ENCODE measurements at places on chromosomes 12 and 14.

- DNase-seq = no peak
These were observed 284.8 kb upstream of the FBXO33 start for GRCh38 chr14:39716987-39717570.

DNA sequence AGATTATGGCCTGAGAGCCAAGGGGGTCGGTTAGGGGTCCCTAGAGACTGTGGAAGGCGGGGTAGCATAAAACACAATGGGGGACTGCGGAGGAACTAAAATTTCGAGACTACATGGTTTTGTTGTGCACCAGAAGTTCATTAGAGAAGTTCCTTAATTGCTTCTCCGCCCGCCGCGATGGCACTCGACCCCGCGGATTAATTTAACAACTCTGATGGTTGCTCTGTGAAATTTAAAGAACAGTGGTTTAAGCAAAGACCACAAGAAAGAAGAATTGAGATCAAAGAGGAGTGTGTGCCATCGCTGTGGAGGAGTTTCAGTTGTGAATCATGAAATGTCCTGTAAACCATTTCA is 1.4 kb upstream of the CCDC88C start:
- no peak for DNase-seq

GRCh38 chr12:20810487-20810886 is at the start of gene SLCO1B3:
SLCO1B3 (plus strand) TSS chr12:20810705; CDS start chr12:20815739, 5,034 bp downstream.
- no peak for DNase-seq

DNA sequence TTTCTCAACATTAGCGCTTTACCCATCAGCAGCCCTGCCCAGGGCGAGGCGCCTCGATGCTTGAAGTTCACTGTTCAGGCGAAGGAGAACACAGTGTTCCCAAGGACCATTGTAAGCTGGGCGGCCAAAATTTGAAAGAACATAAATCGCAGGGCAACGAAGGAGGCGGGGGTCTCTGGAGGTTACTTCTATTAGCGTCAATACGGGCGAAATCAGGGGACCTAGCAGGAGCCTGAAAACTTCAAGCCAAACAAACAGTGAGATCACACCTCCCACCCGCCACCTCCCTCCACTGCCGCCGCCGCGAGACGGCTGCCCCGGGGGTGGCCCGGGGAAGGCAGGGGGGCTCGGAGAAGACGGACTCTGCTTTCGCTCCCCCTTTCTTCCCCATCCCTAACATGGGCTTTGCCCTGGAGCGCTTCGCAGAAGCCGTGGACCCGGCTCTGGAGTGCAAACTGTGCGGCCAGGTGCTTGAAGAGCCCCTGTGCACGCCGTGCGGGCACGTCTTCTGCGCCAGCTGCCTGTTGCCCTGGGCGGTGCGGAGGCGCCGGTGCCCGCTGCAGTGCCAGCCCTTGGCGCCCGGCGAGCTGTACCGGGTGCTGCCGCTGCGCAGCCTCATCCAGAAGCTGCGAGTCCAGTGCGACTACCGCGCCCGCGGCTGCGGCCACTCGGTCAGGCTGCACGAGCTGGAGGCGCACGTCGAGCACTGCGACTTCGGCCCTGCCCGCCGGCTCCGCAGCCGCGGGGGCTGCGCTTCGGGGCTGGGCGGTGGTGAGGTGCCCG is at the start of gene PDZRN4:
TSS of gene PDZRN4 (plus strand) at position 263 of the 783 bp plus-strand sequence.
- DNase-seq = peak; percentile 68

- DNase-seq = no peak
These were observed 683.9 kb upstream of the TMEM132C start for GRCh38 chr12:127583041-127583440.

GRCh38 chr14:87491816-87492215 is 501.2 kb downstream of the GALC start:
- no peak for DNase-seq

DNA sequence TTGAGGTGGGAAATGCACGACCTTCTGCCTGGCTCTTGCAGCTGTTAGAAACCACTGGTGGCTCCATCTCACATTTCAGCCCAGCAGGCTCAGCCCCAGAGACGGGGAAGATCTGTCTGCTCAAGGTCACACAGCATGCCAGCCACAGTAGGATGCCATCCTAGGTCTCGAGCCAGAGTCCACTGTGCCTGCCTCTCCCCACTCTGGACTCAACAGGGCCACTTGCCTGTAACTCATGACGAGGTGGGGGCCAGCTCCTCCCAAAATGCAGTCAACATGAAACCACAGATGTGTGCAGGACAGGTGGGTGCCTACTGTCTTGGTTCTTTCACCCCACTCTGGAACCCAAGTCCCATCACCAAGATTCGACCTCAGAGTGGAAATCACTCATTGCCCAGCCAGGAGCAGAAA is 23.2 kb downstream of the BCL11B start:
- no peak for DNase-seq

DNA sequence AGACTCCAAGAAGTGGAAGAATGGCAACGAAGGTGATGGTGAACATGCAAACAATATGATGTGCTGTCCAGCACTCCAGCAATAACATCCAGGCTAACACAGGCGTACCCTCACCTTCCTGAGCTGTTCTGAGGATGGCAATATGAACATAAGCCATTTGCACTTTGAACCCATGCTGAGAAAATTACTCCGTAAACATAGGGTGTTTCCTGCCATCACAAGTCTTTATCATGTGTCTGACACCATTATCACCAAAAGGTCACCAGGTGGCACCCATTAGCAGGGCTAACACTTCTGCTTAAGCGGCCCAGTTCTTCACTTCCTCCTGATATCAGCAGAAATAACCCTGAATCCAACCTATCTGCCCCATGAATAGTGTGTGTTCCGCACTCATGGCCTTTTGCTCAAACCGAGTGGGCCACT is 482.8 kb downstream of the MED13L start:
- DNase-seq = no peak

DNA sequence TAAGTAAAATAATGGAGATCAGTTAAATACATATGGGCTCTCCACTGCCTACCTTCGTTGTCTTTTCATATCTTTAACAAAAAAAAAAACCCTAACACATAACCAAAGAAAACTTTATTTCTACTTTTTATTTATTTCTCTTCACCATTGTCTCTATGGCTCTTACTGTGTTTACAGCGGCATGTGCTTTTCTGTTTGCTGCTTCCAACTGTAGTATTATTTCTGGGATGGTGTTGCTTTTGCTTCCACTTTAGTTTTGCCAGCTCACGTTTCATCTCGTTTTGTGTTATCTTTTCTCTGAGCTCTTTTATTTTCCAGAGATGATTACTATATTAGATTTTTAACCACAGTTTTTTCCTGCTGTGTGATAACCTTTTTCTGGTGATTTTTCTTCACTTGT is 46.1 kb downstream of the KTN1 start:
- no peak for DNase-seq

Data from left forelimb (tissue), 1 donor.